ENCODE measurements at places on chromosomes 1 and 21.

DNA sequence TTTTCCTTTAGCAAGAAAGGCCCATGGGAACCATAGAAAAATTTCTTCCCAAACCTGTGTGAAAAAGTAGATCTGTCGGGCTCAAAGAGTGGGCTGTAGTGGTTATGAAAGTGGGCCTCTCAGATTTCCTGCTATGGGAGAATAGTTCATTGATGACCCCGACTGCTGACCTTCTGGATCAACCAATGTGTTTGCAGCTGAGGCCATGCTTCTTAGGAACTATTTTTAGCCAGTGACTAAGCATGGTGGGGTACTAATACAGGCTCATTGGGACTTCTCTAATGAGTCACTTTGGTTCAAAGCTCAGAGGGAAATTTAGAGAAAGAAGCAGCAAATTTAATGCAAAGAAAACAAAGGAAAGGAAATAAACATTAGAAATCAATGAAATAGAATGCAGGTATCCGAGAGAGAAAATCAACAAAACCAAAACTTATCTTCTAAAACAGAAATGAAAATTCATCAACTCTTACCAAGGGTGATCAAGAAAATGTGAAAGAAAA lies 12.6 kb upstream of the PSMA5 start:
- DNase-seq: no peak

GRCh38 chr1:77446841-77447555 lies 165.2 kb downstream of the AK5 start:
- DNase-seq: no peak

- no peak for DNase-seq
Measured at GRCh38 chr1:53629101-53629691, 109.8 kb downstream of the GLIS1 start.

DNA sequence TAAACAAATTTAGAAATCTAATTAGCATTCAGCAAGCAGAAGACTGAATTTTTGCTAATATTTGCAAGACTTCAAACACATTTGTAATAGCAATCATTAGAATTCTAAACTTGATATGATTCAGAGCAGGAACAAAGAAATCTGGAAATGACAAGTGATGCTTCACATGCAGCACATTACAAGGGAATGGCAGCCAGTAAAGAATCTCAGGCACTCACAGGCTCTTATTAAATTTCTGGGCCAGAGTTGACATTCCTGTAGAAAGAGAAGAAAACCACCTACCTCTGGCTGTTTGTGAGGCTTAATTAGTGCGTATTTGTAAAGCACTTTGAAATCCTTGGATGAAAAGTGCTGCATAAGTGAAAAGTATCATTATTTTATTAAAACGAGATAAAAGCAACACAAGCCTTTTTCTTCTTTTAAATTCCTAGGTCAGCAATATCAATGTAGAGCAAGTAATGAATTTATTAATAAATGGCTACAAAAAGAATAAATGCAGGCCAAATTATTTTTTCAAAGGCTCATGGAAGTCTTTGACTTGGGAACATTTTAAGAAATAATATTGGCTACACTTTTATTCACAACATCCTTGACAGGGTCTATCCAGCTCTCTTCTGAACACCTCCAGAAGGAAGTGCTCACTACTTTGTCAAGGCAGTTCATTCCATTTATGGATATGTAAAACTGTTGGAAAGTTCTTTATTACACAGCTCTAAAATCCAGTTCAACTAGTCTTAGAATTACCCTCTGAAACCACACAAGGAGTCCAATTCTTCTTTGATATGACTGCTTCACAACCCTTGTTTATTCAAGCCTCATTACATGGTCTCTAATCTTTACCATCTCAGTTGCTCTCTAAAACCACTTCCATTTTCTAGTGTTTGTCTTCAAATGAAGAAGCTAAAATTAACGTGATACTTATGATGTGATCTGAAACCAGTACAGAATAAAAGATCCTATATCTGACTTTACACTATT lies 32.1 kb upstream of the SCYL3 start:
- DNase-seq: no peak

- no peak for DNase-seq
Measured at GRCh38 chr1:25703041-25703440, 86.5 kb downstream of the MAN1C1 start.

- no peak for DNase-seq
Measured at GRCh38 chr1:234659538-234659937, 49.6 kb upstream of the IRF2BP2 start.

- no peak for DNase-seq
Measured at GRCh38 chr1:172900376-172900997, 150.3 kb downstream of the TNFSF18 start.

DNA sequence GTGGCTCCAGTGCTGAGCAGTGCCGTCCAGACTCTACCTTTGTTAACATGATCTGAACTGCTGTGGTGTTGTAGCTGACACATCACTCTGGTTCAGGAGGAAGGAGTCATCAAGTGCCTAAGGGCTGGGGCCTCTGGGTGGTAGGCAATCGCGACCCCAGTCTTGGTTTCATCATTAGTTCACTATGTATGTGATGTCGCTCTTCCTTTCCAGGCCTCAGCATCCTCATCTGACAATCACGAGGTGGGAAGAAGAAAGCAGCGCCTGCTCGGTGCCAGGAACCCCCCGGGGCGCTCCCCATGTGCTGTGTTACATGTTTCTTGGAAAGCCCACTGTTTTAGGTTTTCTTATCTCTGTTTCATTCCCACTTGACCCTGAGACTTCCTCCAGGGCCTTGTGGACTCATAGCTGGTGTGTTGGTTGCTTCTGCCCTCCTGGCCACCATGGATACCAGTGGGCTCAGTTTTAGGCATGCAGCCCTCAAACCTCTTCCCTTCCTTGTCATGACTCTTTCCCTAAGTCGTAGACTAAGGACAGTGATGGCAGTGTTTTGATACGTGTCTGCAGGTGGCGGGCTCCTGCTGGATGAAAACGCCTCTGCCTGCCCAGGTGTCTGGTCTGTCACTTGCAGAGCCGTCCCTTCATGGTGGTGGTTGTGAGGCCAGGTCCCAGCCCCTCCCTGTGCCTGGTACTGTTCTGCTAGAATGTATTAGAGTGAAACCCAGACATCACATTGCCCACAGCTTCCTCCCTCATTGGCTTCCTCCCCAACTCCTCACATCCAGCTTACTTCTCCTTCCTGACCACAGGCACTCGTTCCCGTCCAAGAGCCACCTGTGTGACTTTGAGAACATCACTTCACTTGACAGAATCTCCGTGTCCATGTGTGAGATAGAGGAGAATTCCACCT lies 17.2 kb upstream of the FOXO6 start:
- DNase-seq: no peak

- no peak for DNase-seq
Measured at GRCh38 chr1:164770131-164770529, 211.1 kb downstream of the PBX1 start.

- no peak for DNase-seq
Measured at GRCh38 chr1:164830628-164831027, 271.6 kb downstream of the PBX1 start.

DNA sequence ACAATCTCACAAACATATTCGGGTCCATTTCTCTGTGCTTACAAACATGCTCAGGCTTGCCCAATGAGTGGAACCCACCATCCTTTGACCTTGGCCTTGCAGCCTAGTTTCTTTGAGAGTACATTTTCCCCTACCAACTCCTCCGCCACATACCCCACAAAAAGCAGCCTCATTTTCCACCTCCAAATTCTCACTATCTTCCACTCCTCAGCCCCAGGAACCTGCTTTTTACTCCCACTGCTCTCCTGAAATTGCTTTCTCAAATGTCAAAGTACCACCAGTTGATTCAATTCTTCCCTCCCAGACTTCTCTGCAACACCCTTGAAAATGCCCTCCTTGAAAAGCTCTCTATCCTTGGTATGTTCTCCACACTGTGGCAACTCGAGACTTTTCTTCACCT lies 103.8 kb downstream of the RUNX1 start:
- no peak for DNase-seq

- no peak for DNase-seq
Measured at GRCh38 chr1:200072636-200073285, 45.3 kb downstream of the NR5A2 start.

GRCh38 chr1:76080552-76081079 lies 6.1 kb downstream of the ST6GALNAC3 start:
- no peak for DNase-seq

DNA sequence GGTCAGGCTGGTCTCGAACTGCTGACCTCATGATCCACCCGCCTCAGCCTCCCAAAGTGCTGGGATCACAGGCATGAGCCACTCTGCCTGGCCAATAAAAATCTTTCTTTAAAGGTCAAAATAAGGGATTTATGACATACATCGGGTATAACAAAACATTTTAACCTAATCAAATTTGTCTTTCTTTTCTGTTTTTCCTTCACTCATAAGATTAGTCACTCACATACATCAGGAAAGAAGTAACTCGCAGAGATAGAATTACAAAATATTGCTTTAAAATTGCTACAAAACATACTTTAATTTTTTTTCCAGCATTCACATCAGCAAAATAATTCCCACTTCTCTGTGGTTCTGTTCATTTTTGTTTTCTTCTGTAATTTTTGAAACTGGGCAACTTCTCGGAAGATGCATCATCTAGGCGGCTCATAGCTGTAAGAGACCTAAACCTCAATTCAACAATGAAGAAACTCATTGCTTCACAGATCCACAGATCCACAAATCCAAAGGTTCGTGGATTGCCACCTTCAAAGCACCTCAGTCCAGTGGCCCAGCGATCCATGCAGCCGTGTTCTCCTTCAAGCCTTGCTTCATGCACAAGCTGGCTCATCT lies 39.7 kb downstream of the NEK2 start:
- DNase-seq: no peak

DNA sequence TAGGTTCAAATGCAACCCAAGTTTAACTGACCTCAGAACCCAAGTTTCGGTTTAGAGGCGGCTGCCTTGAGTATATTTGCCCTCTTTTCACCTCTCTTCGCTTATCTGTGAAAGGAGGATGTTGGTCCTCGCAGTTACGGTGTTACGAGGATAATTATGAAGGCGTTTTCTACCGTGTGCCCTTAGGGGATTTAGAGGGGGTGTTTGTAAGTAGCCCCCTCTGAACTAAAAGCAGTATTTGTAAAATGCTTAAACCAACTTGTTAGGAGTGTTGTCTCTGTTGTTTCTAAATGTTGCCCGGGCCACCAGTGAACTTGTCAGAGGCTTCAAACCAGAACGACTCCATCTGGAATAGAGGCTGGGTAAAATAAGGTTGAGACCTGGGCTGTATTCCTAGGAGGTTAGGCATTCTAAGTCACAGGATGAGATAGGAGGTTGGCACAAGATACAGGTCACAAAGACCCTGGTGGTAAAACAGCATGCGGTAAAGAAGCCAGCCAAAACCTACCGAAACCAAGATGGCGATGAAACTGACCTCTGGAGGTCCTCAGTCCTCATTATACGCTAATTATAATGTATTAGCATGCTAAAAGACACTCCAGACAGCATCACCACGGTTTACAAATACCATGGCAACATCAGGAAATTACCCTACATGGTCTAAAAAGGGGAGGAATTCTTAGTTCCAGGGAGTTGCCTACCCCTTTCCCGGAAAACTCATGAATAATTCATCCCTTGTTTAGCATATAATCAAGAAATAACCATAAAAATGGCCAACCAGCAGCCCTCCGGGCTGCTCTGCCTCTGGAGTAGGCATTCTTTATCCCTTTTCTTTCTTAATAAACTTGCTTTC lies 1.0 kb upstream of the PSRC1 start:
- no peak for DNase-seq

- DNase-seq: no peak
Measured at GRCh38 chr1:167762061-167762746, 40.4 kb downstream of the MPZL1 start.

DNA sequence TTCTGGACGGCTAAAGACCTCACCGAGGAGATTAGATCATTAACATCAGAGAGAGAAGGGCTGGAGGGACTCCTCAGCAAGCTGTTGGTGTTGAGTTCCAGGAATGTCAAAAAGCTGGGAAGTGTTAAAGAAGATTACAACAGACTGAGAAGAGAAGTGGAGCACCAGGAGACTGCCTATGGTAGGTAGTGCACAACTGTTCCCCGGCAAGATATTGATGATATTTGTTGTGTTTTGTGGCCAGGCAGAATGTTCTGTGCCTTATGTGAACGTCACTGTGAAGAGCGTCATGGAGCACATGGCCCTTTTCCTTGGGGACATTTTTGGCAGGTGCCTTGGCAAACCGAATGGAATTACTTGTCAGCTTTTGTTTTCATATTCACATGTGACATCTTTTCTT lies 191.7 kb downstream of the DISC1 start:
- no peak for DNase-seq

GRCh38 chr1:57532299-57532698 lies 108.4 kb upstream of the DAB1 start:
- no peak for DNase-seq

DNA sequence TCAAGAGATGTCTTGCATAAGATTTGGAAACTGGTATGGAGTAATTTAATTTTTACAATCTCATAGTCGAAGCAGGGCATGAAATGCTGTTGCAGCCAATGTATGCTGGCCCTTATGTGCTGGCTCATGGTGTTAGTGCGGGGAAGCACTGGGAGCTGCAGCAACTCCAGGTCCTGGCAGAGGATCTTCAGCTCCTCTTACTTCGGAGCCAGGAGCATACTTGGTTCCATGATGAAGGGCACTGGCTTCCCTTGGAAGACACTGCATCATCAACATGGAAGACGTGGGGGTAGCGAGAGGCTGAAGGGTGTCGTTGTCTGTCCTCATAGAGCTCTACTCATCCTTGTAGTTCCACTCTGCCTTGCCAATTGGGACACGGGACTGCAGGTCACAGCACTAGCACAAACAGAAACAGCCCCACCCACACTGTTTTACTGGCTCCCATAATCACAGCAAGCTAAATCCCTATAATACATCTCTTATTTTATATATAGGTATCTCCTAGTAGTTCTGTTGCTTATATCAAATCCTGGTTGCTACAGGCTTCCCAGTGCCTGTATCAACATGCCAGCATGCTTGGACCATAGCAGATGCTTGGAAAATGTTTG lies 22.4 kb downstream of the PLA2G2D start:
- DNase-seq: no peak

DNA sequence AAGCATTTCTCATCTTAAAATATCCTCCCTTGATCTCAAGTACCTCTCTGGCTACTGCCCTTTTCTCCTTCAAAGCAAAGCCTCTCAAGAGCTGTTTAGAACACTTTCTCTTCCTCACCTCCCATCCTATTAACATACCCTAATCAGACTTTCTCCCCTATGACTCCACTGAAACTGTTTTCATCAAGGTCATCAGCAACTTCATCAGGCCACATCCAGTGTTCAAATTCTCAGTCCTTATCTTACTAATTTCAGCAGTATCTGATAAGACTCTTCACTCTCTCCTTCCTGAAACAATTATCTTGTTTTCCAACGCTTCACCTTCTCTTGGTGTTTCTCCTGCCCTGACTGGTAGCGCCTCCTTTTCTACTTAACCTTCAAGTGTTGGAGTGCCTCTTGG lies 1.5 kb upstream of the RAP1A start:
- DNase-seq: no peak

DNA sequence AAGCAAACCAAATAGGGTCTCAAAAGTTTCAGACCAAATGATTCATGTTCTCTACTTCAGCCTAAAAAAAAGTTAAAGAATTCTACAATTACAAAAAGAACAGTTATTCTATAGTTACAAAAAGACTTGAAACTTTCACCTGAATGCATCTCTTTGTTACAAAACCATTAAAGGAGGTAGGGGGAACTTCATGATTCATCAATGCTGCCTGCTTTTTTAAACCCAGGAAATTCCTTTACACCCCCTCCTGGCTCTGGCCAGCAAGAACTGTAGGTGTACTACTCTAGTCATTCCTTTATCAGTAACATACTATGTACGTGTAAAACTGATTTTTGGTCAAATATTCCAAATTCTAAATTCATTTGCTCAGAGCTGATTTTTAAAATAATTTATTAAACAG lies 5.0 kb downstream of the FAF1 start:
- DNase-seq: no peak

GRCh38 chr1:186518822-186519381 lies 58.0 kb upstream of the PDC start:
- DNase-seq: no peak
